ENCODE measurements at places on chromosomes 2 and 18. TPM values are rescaled to one million over a fixed set of nuclear protein-coding genes. Genes with fewer than 3 reads are reported as not detected.

Gene PER2
- 1.4 TPM for total RNA-seq

DNA sequence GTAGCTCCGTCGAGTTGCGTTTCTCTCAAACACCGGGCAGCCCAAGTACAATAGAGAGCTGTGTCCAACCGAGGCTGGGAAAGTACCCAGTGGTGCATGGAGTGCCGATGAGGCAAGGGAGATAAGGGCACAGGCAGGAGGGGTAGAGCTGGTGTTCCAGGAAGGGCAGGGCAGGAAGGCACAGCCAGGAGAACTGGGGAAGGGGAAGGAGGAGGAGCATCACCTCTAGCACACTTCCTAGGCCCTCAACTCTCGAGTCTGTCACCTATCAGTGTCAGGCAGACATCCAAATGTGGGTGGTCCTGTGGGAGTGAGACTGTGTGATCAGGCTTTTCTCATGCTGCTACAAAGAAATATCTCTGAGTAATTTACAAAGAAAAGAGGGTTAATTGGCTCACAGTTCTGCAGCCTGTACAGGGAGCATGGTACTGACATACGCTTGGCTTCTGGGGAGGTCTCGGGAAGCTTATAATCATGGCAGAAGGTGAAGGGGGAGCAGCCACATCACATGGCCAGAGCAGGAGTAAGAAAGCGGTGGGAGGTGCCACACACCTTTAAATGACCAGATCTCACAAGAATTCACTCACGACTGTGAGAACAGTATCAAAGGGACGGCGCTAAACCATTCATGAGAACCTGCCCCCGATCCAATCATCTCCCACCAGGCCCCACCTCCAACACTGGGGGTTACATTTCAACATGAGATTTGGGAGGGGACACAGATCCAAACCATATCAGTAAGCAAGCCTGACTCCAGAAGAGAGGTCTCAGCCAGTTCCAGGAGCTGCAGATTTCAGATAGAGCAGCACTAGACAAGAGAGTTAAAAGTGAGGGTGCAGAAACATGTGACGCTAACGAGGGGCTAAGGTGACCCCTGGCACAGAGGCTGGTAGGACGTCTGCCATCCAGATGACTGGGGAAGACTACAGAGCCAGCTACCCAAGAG is 75.7 kb downstream of the MBOAT2 start:
- DNase-seq: no peak

Gene C2orf72
- total RNA-seq: 1.6 TPM

- DNase-seq: peak; percentile 35
These were observed 178.7 kb upstream of the FAM98A start for GRCh38 chr2:33777786-33778185.

GRCh38 chr2:181841079-181841478 is 50.5 kb upstream of the ITPRID2 start:
- DNase-seq: no peak

- no peak for DNase-seq
These were observed 30.9 kb upstream of the DNMT3A start for GRCh38 chr2:25372405-25373268.

GRCh38 chr2:6008726-6009125 is 316.5 kb downstream of the SOX11 start:
- no peak for DNase-seq

- no peak for DNase-seq
These were observed 30.3 kb downstream of the TNS1 start for GRCh38 chr2:217972490-217972889.

Gene CRIM1
- 98.2 TPM for total RNA-seq

Gene TGFA
- 8.1 TPM for total RNA-seq

DNA sequence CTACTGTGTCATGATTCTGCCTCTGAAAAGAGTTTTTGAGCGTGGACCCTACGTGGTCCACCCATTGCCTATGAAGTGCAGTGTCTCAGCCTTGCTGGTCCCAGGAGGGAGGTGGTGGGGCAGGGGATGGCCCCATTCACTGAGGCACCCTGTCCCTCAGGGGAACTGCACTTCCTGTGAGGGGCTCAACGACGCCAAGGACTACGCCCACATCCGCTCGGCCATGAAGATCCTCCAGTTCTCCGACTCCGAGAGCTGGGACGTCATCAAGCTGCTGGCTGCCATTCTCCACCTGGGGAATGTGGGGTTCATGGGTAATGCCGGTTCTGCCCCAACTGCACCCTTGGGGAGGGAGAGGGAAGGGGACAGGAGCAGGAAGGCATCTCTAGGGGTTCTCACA is 42.5 kb downstream of the MYO7B start:
- no peak for DNase-seq

DNA sequence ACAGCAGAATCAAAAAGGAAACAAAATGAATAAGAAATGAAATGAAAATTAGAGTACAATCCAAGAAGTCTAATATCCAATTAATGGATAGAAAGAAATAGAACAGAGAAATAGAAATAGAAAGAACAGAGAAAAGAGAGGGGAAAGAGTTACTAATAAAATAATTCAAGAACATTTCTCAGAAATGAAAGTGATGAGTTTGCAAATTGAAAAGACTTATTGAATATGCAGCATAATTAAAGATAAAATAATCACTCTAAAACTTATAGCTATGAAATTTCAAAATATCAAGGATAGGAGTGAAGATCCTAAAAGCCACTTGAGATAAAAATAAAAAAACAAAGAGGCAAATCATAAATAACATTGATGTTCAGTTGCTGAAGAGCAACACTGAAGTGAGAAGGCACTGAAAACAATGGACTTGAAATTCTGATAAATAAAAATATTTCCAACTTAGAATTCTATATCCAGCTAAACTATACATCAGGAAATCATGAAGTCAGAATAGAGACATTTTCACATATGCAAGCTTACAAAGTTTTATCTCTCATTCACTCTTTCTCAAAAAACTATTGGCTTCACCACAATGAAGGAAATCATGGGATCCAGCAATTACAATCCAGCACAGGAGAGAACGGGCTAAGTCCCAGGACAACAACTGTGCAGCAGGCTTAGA is 155.9 kb upstream of the SPATS2L start:
- no peak for DNase-seq

DNA sequence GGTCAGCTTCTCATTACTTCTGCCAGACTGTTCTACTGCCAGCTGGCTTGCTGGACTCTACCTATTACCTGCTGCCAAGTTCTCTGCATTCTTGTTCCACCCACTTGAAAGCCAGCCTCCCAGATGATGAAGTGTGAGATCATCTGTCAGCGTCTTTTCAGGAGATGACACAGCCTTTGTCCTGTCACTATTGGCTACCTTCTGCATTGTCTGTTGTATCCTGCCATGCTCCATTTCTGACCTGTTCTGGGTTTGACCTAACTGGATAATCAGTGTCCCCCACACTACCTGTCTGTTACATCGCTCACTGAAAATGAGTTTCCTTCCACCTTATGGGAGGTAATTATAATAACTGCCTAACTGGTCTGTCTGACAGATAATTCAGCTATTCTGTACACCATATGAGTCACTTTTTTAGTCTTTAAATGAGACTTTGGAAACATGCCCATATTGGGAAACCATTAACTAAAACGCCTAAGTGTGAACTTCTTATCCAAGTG is 520.6 kb downstream of the METTL4 start:
- peak; percentile 62 for DNase-seq

- DNase-seq: peak; percentile 97
These were observed 72.2 kb downstream of the MAP2 start for GRCh38 chr2:209495855-209496585.

- no peak for DNase-seq
These were observed 5.1 kb upstream of the MIB1 start for GRCh38 chr18:21735452-21736015.

GRCh38 chr18:29430416-29430815 is 1253.5 kb upstream of the CDH2 start:
- DNase-seq: peak; percentile 24

- peak; percentile 24 for DNase-seq
These were observed 66.7 kb downstream of the TNS1 start for GRCh38 chr2:217935901-217936684.

Gene TUBB8B
- not detected for total RNA-seq

Gene LYG2
- total RNA-seq: not detected

- DNase-seq: no peak
These were observed 134.1 kb upstream of the MC4R start for GRCh38 chr18:60506682-60507081.

Gene ARL4C
- 48.1 TPM for total RNA-seq

Gene ALLC
- total RNA-seq: not detected

- DNase-seq: no peak
These were observed 127.8 kb downstream of the RBMS1 start for GRCh38 chr2:160365716-160366367.

DNA sequence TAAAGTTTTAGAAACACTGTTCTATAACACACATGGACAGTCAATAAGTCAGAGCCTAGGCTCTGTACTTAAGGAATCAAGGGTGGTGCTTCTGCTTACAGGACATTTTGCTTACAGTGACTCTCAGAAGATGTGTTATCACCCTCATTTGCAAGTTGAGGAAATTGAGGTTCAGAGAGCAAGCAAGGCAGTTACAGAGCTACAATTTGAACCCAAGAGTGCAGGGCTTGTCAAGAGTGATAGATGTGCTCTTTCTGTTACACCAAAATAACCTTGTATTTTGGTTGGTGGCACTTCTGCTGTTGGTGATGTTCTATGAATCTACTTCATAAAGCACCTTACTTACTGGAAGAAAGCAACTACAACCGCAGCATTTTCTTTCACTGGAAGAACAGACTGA is 170.2 kb downstream of the THADA start:
- no peak for DNase-seq

- DNase-seq: no peak
These were observed 124.0 kb downstream of the GAREM1 start for GRCh38 chr18:32346671-32347070.

GRCh38 chr18:66676699-66677098 is 72.8 kb upstream of the CDH19 start:
- no peak for DNase-seq

Data from M059J (cell line).